Central memory CD4-positive, alpha-beta T cell (primary cell): ENCODE measurements at places on chromosomes 6 and 20.

GRCh38 chr20:49395659-49396058 is 86.8 kb downstream of the KCNB1 start:
- no peak for DNase-seq

DNA sequence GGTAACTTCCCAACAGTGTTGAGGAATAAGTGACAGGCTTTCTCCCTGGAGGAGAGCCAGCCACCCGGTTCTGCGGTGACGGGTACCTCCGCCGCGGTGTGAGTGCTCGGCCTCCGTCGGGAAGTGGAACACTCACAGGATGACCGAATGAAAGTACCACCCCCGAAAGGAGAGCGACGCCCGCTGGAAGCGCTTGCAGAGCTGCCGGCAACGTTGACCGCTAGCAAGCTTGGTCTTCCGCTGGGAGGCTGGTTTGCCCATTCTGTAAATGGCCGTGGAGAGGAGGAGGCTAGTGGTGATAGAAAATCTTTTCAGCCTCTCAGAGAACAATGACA is 614 bp upstream of the TMEM242 start:
- DNase-seq = peak; percentile 3

- no peak for DNase-seq
These were observed 39.4 kb downstream of the CARMIL1 start for GRCh38 chr6:25318589-25318988.

DNA sequence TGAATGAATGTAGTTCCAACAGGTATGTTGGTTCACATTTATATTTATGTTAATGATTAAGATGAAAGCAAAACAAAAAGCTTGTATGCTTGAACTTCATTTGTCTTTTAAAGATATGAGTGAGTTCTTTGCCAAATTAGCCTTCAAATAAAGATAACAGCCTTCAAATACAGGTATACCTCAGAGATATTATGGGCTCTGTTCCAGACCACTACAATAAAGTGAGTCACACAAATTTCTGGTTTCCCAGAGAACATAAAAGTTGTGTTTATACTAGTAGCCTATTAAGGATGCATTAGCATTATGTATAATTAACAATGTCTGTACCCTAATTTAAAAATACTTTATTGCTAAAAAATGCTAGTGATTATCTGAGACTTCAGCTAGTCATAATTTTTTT is 245.3 kb upstream of the MAN1A1 start:
- no peak for DNase-seq

GRCh38 chr6:85660181-85660611 is 17.5 kb upstream of the SYNCRIP start:
- no peak for DNase-seq

DNA sequence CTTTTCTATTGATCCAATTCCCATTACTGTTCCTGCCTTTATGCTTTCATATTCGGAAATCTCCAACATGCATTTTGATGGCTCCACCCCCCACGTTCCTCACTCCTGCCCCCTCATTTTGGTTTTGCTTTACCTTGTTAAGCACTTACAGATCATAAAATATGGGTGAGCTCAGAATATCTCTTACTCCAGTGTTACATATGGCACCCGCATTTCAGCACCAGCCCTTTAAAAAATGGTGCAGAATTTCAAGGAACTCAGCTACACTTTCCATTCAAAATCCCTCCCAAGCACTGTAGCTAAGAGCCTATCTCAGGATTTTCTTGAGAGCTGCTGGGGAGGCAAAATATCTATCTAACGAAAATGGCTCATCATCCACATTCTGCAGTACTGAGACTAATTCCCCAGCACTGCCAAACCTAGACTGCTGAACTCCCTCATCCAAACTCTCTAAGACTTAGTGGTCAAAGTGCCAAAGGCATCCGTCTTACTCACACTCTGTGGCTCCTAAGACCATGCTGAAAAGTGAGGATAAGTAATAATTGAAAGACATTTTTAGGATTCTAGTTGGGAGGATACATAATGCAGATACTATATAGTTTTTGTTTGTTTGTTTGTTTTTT is 7.8 kb downstream of the SGK1 start:
- DNase-seq = no peak

- no peak for DNase-seq
These were observed 9.9 kb downstream of the SGK2 start for GRCh38 chr20:43568706-43569105.

DNA sequence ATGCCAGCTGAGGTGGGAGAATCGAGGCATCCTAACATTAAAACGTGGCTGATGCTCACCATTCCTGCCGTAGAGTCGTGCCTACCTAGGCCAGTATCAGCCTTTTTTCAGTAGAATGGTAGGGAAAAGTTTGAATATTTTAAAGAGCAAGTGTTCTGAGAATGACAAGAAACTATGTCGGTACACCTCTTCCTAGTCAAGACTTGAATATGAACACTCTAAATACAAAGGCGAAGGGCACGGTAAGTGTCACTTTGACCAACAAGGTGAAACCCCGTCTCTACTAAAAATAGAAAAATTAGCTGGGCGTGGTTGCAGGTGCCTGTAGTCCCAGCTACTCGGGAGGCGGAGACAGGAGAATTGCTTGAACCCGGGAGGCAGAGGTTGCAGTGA is 1.0 kb downstream of the GINM1 start:
- DNase-seq = no peak

DNA sequence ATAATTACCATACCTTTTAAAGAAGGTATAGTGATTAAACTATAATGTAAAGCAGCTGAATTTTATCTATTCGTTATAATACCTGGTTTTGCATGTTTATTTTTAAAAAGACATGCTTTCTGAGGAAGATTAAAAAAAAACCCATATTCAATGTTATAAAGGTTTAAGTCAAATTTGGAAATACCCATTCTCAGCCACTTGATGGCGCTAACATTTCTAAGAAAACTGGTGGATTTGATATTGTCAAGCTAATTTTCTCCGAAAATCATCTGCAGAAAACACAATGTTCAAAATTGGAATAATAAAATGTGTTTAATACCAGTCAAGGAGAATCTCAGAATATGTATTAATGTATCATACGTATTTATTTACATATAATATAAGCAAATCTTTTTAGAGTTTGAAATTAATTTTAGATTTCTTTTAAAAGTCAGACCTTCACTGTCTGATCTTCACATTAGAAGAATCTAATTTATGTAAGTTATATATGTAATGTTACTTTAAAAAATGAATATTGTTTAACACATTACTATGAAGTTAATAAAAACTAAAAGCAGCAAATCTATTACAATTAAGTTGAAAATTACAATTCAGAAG is 35.0 kb downstream of the SHPRH start:
- DNase-seq = peak; percentile 12

DNA sequence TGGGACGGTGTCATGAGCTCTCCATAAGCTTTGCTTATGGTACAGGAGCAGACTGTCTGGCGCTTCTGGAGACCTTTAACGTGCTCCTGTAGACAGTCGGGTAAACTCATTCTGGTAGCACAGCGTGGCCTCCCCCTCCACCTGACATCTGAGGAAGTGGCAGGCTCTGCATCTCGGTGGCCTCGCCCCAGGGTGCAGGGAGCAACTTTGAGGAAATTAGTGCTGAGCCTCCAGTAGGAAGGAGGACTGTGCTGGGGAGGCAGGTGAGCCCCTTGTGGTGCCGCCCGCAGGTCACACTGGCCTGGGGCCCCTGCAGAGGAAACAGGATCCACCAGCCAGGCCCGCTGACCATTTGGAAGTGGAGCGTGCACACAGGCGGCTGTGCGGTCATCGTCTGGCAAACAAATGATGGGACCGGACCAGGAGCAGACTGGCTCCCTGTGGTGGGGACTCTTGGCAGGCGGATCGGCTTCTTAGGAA is 57.9 kb downstream of the SYNJ2 start:
- no peak for DNase-seq

- DNase-seq = no peak
These were observed 987.0 kb downstream of the HACE1 start for GRCh38 chr6:103872678-103873077.

GRCh38 chr20:49948809-49949507 is 12.8 kb downstream of the RNF114 start:
- no peak for DNase-seq

- DNase-seq = no peak
These were observed 19.4 kb downstream of the KCNK15 start for GRCh38 chr20:44765091-44765490.

- no peak for DNase-seq
These were observed 38.1 kb downstream of the HTR1B start for GRCh38 chr6:77425216-77425615.

DNA sequence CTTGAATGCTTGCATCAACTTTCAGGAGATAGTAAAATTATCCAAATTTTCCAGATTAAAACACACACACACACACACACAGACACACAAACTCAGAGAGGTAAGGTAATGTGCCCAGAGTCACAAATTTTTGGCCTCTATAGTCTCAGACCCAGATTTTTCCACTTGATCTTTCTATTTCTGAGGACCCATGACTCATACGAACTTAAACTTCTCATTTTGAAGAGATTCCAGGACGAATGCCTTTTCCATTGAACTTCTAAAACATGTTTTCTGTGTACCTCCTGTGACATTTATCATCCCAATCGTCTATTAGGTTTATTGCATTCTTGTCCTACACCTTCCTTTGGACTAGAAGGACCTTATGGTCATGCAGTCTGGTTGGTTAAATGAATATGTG is 172.9 kb upstream of the COL21A1 start:
- no peak for DNase-seq

DNA sequence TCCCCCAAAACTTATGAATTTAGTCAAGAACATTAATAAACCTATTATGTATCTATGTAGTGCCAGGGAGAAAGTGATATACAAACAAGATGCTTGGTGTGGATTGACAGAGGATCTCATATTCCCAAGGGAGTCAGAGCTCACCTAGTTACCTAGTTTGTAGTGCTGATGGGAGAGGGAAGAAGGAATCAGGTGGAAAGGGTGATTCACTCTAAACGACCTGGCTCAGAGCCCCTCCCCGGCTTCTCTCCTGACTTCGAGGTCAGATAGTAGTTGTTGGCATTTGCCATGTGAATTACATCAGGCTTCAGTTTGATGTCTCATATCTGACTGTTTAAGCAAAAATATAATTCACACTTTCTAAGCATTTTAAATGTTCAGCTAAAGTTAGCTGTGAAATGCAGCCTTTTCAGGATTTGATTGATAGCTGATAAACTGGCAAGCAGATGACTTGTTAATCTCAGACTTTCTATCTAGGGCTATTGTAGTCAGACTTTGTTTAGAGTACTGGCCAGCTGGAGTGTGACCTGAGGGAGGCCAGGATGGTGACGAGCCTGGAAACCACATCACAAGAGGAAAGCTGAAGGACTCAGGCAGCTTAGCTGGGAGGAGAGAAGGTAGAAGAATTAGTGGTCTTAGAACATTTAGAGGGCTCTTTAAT is 123.7 kb downstream of the AKAP7 start:
- no peak for DNase-seq
